ENCODE measurements at places on chromosomes 2 and 18. TPM values are rescaled to one million over a fixed set of nuclear protein-coding genes. Genes with fewer than 3 reads are reported as not detected.

ERFE gene
- 1.5 TPM for total RNA-seq

SLC20A1 gene
- 11.4 TPM for total RNA-seq

ASIC4 gene
- total RNA-seq, result 9.5 TPM

PRSS56 gene
- not detected for total RNA-seq

CD302 gene
- total RNA-seq, result 0.42 TPM

ASB18 gene
- total RNA-seq, result not detected

RETSAT gene
- total RNA-seq, result 11.6 TPM

FBXO36 gene
- 5.7 TPM for total RNA-seq

NEU2 gene
- not detected for total RNA-seq

TXNDC2 gene
- not detected for total RNA-seq

NOSTRIN gene
- 0.92 TPM for total RNA-seq

XIRP2 gene
- total RNA-seq, result 0.51 TPM

GLS gene
- total RNA-seq, result 80.8 TPM

SERPINB11 gene
- total RNA-seq, result not detected

TBC1D8 gene
- 23.2 TPM for total RNA-seq

CNDP1 gene
- not detected for total RNA-seq
